ENCODE measurements at places on chromosomes 2 and 18.
A peak's percentile ranks its signal among the peaks of the same experiment; 100 is the strongest.

DNA sequence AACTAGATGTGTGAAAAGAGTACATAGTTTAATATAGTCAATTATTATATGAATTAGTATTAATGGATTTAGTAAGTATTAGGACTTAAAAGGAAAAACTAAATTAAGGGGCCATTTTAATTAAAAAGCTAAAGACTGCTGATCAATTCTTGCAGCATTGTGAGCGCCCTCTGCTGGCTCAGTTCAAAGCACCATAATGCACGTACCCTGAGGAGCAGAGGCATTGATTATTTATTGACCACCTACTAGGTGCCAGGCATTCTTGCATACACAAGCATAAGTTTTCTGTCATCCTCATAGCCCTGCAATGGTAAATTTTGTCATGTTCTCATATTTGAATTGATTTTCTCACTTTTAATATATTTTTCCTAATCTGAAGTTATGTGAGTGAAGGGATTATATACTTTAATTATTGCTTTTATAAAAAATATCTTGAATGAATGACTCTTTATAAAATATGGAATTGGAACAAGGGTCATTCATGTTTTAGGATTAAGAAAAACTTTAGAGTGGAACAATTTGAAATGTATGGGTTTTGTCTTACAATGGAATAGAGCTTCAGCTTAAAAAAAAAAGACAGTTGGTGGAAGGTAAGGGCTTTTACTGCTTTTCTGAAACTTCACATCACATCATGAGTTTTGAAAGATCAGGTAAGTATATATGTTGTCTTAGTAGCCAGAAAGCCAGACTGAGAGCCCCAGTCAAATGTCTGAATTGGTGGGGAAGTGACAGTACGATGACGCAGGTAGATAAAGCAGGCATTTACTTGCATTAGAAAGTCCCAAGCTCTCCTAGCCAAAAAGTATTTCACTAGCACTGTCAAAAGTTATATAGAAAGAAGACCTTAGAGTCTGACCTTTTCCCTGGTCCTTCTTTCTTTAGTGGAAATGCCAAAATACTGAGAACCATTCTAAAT is 9.7 kb downstream of the ITGA4 start:
- DNase-seq, result peak; percentile 78

DNA sequence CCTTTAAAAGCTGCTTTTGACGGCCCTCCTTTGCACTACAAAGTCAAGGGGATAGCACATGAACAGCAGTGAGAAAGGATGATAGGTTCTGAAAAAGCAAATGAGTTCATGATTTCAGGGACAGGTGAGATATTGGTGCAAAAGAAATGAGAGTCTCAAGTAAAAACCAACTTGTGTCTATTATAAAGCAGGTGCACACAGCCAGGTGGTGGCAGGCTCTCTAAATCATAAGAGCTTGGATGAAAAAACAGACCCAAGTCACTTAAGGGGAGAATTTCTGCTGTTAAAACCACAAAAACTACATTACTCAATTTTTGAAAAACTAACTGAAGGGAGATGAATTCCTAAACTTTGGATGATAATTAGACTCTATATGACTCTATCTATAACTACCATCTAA is 201.5 kb downstream of the SP3 start:
- no peak for DNase-seq

DNA sequence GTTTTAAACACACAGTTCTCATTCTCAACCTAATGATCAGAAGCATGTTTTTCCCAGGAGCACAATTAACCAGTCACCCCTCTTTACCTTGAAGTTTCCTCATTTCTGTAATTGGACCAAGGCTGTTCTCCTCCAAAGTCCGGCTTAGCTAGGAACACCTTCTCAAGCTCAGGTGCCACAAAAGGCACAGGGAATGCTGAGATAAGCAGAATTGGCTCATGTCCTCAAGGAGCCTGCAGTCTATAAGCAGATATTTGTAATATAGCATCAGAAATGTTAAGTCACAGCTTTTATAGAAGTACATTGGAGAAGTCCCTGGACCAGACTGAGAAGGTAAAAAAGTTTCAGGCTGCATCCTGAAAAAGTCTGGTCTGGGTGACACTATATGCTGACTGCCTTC is 20.7 kb downstream of the OSR1 start:
- DNase-seq, result no peak

DNA sequence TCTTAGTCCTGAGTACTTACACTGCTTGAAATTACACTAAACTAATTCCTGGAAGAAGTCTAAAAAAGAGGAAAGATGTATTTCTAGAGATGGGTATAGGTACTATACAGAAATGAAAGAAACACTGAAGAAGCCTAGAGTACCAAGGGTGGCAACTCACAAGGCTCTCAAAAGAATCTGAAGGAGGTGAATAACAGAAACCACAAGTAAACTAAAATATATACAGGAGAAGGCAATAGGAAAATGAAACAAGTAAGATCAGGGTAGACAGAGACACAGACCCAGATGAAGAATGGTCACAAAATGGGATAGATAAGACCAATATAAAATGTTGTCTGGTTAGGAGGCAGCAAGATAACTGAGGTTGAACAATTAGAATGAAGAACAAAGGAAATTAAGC is 59.9 kb downstream of the USP37 start:
- DNase-seq, result no peak

DNA sequence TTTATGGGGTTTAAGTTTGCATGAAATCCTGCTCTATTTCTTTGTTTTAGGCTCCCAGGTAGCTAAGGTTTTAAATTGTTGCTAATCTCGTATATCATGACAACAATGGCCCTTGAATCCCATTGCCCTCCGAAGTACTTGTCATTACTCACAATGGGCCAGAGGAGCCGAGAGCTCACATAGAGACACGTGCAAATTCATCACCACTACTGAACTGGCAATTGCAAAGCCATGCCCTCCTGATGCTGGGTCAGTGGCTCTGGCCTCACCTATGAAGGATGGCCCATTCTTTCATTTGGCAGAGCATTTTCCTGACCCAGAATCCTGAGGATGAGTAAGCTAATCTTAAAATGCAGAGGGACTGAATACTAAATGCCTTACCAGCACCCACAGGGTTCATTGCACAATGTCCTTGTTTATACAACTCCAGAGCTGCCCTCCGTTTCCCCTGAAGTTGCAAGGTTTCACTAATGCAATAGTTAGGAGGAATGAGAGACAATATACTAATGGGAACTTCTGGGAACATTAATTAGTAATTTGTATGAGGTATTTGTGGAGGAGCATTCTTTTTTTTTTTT is 71.6 kb upstream of the GAREM1 start:
- DNase-seq, result peak; percentile 68

DNA sequence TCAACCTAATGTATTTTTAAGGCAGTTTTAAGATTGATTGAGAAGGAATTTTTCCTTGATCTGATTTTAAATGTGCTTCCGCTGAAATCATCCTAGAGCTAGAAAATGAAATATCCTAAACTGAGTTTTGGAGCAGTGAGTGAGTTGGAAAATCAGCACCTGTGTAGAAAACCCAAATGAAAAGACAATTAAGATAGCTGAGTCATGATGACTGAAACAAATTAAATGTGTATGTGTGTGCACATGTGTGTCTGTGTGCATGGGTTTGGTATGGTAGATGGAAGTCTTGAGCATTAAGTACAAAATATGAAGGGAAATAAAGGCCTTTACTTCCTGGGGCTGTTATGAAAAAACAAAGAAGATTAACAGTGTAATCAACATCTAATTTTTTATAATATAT is 394.6 kb upstream of the MAP2 start:
- DNase-seq, result no peak

DNA sequence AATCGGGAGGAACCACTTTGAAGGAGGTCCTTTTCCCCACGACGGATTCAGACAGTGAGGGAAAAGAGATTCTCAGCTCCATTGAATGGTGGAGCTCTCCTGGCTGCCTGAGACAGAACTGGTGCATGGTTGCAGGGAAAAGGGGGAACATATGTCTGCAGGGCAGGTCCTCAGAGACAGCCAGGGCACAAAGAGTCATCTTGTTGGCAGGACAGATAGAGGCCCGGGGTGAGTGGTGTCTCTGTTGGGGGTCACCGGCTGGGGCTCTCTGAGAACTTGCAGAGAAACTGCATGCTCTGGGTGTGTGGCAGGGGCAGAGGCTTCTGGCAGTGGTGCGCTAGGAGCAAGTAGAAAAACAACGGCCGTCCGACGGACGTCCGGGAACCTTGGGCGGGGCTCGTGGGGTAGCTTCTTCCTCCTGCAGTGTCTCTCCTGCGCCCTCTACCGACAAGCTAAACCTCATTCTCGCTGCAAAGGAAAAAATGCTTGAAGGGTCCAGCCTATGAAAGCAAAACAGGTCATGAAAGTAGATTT is 94.3 kb downstream of the CDCA7 start:
- peak; percentile 94 for DNase-seq
